Activated CD4-positive, CD25-positive, alpha-beta regulatory T cell (primary cell): ENCODE measurements at places on chromosomes 12 and 14.

DNA sequence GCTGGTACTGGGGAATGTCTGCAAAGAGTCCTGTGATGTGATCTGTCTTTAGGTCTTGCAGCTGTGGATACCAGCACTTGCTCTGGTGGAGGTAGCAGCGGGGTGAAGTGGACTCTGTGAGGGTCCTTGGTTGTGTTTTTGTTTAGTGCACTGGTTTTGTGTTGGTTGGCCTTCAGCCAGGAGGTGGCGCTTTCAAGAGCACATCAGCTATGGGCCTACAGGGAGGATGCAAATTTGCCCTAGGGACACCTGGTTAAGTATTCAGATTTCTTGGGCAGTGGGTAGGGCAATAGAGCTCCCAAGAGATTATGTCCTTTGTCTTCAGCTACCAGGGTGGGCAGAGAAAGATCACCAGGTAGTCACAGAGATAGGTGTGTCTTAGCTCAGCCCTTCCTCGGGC, 63.8 kb downstream of the PTGER2 start:
- DNase-seq, result no peak

DNA sequence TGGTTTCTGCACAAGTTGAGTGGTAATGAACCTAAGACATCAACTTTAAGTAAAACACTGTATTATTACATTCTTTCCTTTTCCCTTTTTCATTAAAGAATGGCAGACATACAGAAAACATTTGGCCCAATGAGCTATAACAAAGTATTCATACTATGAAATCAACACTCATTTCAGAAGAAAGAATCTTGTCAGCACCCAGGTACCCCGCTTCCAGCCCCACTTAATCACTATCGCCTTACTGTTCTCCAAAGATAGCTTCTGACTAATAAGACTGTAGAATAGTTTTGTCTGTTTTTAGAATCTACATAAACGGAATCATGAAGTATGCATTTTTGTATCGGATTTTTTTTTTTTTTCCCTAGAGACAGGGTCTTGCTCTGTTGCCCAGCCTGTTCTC, 9.5 kb downstream of the CNTN1 start:
- DNase-seq, result no peak

DNA sequence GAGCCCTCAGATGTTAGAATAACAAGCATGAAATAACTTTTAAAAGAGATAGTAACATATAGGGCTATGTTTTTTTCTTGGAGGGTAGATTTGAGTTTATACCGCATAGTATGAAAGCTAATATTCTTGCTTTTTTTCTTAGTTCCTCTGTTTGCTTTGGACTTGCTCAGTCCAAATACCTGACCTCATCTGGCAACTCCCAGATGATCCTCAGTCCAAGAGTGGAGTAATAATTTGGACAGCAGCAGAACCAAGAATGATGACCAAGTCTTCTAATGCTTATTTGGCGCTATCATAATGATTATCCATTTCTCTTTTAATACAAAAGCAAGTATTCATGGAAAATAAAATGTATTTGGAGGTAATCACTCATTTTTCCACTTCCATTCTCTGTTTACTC, 45.6 kb downstream of the GUCY2C start:
- no peak for DNase-seq

DNA sequence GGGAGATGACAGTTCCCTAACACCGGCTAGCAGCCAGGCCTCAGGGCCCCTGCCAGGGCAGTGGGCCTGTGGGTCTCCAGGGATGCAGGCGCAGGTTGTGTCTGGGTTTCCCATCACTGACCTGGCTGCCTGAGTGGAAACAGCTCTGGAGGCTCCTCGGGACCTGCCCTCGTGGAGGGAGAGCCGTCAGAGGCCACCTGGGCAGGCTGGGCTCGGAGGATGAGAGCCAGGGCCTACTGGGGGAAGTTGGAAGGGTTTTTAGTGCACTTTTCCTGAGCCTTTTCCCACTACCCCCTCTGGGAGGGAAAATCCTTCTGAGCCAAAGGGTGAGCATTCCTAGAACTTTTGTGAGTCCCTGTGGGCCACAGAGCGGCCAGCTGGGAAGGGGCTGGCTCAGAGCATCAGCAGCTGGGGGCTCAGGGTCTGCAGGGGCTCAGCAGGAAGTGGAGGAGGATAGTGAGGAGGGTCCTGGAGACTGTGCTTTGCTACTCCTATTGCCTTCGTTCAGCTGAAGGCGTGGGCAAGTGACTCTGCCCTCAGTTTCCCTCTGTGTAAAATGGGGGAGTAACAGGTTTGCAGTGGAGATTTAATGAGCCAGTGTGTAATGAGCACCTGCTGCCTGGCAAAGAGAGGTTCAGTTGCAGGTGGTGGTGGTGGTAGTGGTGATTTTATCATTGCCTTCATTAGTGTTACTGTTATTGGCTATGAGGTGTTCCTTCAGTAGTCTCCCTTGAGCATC, 1.8 kb downstream of the SH2B3 start:
- DNase-seq, result no peak

GRCh38 chr12:110005319-110005973, 6.2 kb downstream of the ANKRD13A start:
- no peak for DNase-seq

DNA sequence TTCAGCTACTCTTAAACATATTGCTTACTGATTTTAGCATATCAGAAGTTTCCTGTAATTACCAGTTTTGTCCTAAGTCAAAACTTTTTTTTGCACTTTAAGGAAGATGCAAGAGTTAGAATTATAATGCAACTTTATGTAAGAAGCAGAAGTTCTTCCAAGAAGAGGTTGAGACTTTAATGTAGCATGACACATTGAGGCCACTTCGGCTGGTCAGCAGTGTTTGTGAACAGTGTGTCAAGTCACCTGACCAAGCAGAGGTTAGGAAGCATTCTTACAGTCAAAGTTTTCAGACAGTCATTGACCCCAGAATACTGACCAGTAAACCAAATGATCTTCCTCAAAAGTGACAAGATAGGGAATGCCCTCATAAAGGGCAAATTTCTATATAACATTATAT, 15.2 kb downstream of the FGFR1OP2 start:
- no peak for DNase-seq

- DNase-seq, result no peak
Observed at GRCh38 chr14:34983148-34983760, 462 bp downstream of the SRP54 start.
